ENCODE measurements at places on chromosomes 2 and 18.

- DNase-seq, result no peak
Observed at GRCh38 chr2:8567469-8568260, 114.2 kb upstream of the ID2 start.

DNA sequence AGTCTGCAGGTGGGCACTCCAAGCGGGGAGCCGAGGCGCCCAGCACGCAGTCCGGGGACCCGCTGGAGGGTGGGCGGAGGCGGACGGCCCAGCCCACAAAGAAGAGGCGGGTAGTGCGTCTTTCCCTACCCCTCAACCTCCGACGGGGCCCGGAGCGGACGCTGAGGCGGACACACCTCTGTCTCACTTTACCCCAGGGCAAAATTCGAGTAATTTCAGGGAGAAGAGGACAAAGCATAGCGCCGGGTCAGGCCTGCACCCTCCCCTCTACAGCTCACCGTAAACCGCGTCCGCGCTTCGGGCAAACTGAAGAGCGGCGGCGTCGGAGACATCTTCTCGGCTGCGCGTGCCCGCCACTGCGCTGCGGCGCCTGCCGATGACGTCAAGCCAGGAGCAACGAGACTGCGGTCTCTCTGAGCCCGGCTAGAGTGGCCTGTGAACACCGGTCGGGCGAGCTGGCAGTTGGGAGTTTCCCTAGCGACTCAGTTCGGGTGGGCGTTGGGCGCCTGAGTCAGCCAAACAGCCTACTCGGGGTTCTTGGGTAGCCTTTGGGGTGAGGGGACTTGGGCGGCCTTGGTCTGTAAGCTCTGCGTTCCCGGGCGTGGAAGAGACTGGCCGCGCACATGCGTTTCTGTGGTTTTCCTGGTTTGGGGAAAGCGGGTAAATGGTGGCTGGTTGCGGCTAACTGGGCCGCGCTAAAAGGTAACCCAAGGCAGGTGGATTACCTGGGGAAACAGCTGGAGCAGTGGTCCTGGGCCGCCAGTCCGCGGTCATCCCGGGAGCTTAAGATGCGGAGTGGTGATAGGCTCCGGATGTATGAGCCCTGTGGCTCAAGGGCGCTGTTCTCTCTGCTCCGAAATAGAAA, at the start of gene THOC1:
Gene THOC1 (minus strand): TSS at position 360 of the 865 bp plus-strand sequence. CDS start 28 bp downstream, at position 332.
- peak; percentile 78 for DNase-seq

- DNase-seq, result no peak
Observed at GRCh38 chr2:157821519-157822131, 54.5 kb downstream of the ACVR1 start.

- no peak for DNase-seq
Observed at GRCh38 chr2:196099916-196100315, 31.3 kb upstream of the DNAH7 start.

- DNase-seq, result no peak
Observed at GRCh38 chr2:26168785-26169184, 4.1 kb upstream of the GAREM2 start.

GRCh38 chr18:67600181-67601180, 84.0 kb upstream of the DSEL start:
- no peak for DNase-seq
